Caki2 (cell line): ENCODE measurements at places on chromosomes 6 and 20. TPM values are rescaled to one million over a fixed set of nuclear protein-coding genes. Genes with fewer than 3 reads are reported as not detected.

GRCh38 chr6:80566361-80566760, 459.9 kb downstream of the BCKDHB start:
- no peak for DNase-seq

DNA sequence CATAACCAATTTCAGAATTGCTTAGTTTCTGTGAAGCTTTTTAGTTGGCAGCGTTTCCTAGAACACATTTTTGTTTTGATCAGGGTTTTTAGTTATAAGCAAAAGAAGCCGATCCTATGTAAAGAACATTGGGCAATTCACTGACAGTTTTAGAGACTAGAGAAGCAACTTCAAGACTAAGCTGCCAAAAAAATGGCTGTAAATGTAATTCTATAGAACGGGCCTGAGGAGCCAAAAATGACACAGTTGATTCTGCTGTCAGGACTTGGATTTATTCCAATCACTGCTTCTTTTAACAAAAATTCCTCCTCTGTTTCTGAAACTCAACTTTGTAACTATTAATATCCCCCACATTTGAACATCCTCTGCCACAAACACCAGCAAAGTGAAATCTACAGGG, 236.0 kb upstream of the EYS start:
- DNase-seq = no peak

- peak; percentile 72 for DNase-seq
These were observed 2.0 kb downstream of the CEBPB start for GRCh38 chr20:50192364-50193198.

DNA sequence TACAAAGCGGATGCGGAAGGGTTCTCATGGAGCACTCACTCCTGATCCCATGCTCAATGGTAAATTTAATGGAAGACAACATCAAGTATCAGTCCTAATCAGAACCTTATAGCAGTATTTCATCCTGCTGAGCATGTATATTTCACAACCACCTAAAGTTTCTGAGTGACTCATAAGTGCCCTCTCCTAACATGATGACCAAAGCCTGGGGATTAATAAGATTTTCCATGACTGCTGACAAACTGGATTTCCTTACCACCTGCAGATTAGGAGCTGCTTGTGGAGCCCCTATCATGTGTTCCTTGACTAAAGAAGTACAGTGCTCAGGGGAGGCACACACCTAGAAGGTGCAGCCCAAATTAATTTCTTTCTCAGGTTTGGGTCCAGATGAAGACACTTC, 112.8 kb downstream of the INSM1 start:
- peak; percentile 13 for DNase-seq

DNA sequence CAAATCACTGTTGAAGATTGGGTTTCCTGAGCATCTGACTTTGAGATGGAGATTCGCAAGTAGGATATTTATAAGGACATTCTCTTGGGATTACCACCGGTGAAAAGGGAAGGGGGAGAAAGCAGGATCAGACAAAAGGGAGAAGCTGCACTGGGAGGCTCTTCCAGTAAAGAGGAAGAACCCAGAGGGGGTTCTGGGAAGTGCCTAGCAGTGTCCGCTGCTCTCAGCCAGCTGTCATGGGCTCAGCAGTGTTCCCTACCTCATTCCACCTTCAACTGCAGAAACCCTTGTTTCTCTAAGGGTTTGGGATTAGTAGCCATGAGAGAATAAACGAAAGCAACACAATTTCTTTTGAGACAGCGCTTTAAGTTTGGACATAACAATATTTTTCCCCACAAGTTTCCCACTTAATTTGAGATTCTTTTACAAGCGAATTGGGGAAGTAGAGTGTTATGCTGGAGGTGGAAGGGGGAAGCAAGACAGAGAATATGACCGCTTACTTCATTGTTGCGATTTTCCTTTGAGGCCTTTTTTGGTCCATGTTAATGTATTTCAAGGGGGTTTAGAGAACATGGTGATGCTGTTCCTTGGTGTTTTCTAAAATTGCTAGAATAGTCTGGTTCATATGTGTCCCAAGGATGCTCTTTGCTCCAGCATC, 154.5 kb upstream of the SCGN start:
- DNase-seq = no peak

The CCN6 gene
- total RNA-seq = not detected in 2 replicates

The BPI gene
- not detected in 2 replicates for total RNA-seq

GRCh38 chr20:57851025-57851682, 141.3 kb upstream of the PMEPA1 start:
- no peak for DNase-seq

The IYD gene
- not detected in 2 replicates for total RNA-seq

The TFEB gene
- 6.0 and 13.1 TPM in 2 replicates for total RNA-seq

- DNase-seq = no peak
These were observed 10.9 kb downstream of the LRRC1 start for GRCh38 chr6:53805725-53806124.

DNA sequence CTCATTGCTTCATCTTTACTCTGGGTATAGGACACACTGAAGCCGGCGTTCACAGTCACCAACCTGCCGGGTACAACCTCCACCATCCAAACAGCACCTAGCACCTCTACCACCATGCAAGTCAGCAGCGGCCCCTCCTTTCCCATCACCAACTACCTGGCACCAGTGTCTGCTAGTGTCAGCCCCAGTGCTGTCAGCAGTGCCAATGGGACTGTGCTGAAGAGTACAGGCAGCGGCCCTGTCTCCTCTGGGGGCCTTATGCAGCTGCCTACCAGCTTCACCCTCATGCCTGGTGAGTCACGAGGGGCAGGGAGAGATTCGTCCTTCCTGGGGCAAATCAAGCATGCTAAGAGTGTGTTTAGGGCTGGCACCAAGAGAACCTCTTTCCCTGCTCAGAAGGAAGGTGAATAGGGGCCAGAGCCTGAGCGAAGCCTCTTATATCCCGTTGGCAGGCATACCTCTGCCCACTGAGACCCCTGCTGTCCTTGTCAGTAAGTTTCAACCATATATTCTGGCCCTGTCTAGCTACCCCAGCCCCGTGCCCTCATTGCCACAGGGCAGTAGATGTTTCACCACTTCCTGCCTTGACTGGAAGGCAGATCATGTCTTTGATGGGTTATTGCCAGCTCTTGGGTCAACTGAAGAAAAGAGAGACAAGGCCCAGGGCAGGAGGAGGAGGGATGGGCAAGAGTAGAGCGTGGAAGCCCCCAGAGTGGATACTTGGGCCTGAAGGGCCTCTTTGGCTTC, 4.8 kb downstream of the SRF start:
- DNase-seq = no peak

DNA sequence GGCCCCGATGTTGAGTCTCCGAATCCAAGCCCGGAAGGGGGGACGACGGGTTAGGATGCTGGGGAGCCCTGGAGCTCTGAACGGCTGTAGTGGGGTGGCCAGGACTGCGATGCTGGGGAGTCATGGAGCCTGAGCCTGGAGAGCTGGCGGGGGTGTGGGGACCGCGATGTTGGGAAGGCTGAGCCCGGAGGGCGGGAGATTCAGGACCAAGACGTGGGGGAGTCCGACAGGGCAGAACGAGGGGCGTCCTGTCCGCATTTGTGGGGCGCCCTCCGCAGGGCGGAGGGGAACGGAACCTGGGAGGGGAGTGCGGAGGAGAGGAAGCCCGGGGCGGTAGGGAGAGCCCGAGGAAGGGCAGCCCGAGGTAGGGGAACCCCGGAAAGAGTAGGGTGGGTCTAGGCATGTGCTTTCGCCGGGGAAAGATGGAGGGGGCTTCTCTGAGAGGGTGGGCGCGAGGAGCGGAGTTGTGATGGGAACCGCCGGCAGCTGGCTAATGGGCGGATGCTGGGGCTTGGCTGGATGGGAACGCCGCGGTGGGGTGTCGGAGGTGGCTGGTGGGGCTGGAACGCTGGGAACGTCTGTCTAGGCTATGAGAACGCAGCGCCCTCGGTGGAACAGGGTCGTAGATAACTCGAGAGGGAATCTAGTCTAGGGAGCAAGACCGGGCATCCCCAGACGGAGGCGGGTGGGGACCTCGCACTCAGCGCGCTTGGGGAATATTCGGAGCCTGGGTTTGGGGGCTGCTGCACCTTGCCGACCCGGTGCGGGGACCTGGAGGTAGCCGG, 684 bp downstream of the PAQR8 start:
- peak; percentile 8 for DNase-seq

- no peak for DNase-seq
These were observed 293.5 kb downstream of the CDKAL1 start for GRCh38 chr6:20827798-20828197.

DNA sequence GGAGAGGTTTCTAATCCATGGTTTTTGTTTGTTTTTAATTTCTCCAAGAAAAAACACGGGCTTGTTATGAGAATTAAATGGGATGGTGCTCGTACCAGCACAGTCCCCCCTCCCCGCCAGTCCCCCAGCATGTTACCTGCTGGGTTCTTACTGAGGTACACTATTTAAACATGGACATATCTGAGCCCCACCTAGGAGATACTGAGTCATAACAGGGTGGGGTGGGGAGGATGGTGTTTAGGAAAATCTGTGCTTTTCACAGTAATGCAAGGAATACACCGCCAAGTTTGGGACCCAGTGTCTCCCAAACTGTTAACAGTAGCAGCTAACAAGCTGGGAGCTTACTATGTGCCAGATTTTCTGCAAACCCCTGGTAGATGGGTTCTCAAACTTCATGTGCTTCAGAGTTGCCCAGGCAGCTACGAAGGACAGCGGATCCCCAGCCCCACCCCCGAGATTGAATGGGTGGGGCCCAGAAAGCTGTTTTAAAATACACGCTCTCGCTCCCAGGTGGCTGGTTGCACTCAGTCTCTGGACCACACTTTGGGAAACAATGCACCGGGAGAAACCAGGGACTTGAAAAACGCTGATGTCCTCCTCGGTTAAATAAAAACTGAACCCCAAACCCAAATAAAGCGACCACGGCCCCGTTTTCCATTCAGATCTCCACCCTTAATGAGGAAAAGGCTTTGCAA, 995 bp downstream of the ZFP64 start:
- peak; percentile 60 for DNase-seq

DNA sequence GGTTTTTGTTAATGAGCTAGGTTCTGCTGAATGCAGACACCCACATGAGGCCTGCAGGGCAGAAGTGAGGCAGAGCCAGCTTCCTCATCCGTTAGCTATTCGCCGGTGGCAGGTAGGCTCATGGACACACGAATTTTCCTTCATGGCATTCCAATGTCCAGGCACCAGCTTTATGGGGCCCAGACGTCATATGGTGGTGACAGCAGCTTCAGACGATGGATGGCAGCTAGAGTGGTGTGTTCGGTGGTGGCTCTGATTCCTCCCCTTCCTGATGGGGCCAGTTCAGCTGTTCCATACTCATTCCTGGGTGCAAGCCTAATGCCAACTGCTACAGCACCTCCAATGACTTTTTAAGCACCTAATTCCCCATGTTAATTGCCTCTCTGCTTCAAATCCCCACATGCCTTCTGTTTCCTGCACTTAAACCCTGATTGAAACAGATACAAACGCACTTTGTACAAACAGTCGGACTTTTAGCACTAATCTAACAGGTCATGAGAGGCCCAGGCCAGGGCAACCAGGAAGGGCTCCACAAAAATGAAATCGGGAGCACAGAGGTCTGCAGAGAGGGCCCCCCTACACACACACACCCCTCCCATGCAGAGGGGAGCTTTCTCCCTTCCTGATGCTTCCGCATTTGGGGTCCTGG, 35.7 kb upstream of the MLN start:
- no peak for DNase-seq

The MAP7 gene
- 12.9 and 14.8 TPM in 2 replicates for total RNA-seq

GRCh38 chr6:81158956-81159355, 593.5 kb downstream of the TENT5A start:
- DNase-seq = no peak

GRCh38 chr6:49787176-49787575, at the start of gene PGK2:
TSS of gene PGK2 (minus strand) at chr6:49787285. CDS start at chr6:49787187, 98 bp downstream.
- peak; percentile 11 for DNase-seq

The SIRPD gene
- not detected in 2 replicates for total RNA-seq

DNA sequence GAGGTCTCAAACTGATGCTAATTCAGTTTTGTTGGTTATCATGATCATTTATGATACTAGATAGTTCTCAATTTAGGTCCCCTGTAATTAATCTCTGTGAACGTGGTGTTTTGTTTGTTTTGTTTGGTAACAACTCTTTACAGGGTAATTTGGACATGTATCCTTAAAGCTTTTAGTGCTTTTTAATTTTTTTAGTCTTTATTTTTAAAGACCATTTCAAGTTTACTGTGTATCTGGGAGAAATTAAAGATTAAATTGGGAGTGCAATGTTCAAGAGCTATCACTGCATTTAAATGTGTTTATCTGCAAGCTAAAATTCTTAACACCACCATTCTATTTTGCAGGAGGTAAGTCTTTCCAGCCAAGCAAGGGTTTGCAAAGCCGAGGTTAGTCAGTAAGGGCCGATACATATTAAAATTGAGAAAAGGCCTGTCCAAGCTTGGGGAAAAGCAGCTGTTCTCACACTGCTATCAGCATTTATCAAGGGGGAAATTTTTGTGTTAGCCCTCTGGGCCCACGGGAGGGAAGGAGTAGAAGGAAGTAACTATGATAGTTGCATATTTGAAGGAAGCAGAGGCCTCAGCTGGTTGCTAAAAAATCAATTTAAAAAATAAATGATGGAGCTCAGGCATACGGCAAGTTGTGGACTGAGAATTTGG, 59.3 kb upstream of the ZNF217 start:
- no peak for DNase-seq

DNA sequence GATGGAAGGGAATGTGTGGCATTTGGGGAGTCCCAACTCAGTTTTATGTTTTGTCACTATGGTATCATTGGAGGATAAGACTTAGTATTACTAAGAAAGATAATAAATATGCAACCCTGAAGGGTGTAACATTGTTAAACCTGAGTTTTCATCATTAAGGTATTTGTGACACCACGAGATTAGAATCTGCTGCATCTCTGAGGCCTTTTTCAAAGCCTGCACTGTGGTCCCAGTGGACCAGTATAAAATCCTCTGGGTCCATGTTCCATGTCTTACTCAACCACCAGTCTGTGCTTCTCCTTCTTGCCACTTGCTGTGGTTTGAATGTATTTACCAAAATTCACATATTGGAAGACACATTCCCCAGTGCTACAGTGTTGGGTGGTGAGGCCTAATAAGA, 130.6 kb downstream of the TBX18 start:
- DNase-seq = no peak

- DNase-seq = no peak
These were observed 5.2 kb downstream of the NOP56 start for GRCh38 chr20:2657674-2658073.

The PCED1A gene
- 31.8 and 37.3 TPM in 2 replicates for total RNA-seq

The TBC1D32 gene
- total RNA-seq = 3.8 and 4.9 TPM in 2 replicates

The TAAR6 gene
- not detected in 2 replicates for total RNA-seq

GRCh38 chr6:112308476-112308875, 38.7 kb upstream of the RFPL4B start:
- no peak for DNase-seq

- no peak for DNase-seq
These were observed 241.6 kb upstream of the BTBD3 start for GRCh38 chr20:11675920-11676629.

- no peak for DNase-seq
These were observed 279.7 kb downstream of the GMDS start for GRCh38 chr6:1965596-1966224.

DNA sequence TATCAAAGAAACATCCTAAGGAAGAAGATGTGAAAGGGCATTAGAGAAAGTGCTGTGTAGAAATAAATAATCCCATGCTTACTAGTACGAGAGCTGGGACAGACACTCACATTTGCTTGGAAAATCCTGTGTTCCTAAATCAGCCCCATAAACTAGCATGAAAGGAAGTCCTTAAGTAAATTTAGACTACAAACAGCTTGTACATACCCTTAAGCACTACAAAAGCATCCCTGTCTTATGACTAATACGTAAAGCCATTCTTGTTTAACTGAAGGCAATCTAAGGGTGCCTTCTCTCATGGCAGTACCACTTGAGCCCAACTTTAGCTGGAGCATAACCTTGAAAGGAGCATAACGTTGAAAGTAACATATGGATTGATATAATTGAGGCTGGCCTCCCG, 15.4 kb upstream of the FOXQ1 start:
- DNase-seq = no peak

The MPC1 gene
- 9.1 and 10.7 TPM in 2 replicates for total RNA-seq

GRCh38 chr6:134267917-134268361, 50.0 kb downstream of the SGK1 start:
- no peak for DNase-seq

The NRSN1 gene
- total RNA-seq = not detected in 2 replicates
